Activated CD8-positive, alpha-beta memory T cell treated with anti-CD3 and anti-CD28 coated beads, Interleukin-2, amount 10 ng/mL, durations not matched to agents 7 days and 5 days (primary cell): ENCODE measurements at places on chromosomes 1 and 21. TPM values are rescaled to one million over a fixed set of nuclear protein-coding genes. Genes with fewer than 3 reads are reported as not detected.

DNA sequence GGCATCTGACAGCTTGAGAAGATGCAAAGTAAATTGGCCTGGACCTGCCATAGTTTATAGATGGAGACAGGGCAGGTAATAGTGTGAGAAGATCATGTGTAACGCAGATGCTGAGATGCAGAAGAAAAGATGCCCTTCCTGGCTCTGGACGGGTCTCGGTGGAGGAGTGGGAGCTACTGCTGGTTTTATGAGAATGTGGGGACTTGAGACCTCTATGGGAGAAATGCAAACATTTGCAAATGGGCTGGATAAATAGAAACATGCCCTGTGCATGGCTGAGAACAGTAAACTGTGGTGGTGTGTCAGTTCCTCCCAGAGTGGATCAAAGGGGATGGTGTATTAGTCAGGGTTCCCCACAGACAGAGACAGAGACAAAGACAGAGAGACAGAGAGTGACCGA is 21.9 kb downstream of the UBASH3A start:
- peak overlapping the region; percentile 52 for H3K4me3 ChIP-seq
- peak; percentile 61 for DNase-seq
- H3K27ac ChIP-seq = peak overlapping the region; percentile 93
- peaks cover 68% of the 10 kb centered on the region for H3K4me1 ChIP-seq

DNA sequence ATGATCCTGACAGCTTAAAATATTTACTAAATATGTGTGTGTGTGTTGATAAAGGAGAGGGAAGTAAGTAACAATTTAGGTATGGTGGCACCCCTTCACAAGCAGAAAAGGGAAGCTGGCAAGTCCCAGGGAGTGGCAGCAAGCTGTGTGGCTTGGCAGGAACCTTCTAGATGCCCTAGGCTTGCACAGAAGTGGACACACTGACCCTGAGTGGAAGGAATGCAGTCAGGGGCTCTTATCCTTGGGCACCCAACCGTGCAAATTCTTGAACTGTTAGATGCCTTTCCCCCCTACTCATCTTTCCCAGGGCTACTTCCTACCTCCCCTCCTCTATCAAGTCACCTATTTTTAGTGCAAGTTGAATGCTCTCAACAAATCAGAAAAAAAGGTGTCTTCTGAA is 18.9 kb downstream of the ACP6 start:
- no peaks in the 10 kb centered on the region for H3K27me3 ChIP-seq
- H3K4me3 ChIP-seq = no peak overlapping the region
- no peak overlapping the region for H3K27ac ChIP-seq
- H3K4me1 ChIP-seq = peaks cover 39% of the 10 kb centered on the region
- DNase-seq = no peak

DNA sequence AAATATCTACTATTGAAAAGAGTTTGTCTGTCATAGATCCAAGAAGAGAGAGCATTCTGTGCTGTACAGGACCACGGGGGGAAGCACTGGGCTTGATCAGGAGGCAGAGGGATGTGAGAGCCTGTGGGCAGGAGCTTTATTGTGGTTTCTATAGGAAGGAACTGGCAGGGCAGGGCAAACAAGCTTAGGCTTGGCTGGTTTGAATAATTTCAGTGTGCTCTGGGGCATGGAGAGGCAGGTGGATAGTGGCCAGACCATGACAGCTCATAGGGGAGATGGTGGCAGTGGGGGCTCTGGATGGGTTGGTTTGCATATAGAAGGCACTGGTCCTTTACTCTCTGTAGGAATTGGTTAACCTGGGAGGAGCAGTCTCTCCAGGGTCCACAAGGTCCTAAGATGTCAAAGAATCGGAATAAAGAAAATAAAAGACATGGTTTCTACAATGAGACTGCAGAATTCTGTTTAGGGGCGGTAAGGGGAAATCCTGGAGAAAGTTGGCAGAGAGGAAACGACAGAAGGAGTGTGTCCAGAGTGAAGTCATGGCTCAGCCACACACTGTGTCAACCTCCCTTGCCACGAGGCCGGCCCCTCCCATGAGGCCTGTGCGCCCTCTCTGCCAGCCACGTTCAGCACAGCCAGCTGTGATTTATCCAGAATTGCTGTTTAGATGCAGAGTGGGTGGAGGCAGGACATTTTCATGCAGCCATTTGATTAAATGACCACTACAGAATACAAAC is 81.7 kb upstream of the PGBD5 start:
- no peak overlapping the region for H3K4me3 ChIP-seq
- no peak overlapping the region for H3K27ac ChIP-seq
- H3K36me3 ChIP-seq = no peaks in the 10 kb centered on the region

DNA sequence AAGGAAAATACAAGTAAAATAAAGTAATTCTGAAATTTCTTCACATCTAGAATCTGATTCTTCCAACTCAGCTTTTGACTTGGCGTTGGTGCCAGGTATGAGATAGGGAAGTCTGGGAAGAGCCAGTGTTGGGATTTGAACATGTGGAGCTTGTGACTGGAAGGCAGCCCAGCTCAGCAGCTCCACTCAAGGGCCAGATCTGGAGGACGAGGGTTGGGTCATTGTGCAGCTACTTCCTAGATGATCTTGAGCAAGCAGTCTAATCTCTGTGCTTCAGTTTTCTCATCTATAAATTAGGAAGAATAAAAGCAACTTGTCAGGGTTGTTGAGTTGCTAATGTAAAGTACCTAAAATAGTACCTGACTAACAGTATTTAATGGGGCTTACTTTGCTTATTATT is 5.0 kb downstream of the ADARB1 start:
- peak overlapping the region; percentile 97 for H3K27ac ChIP-seq
- peaks cover 9% of the 10 kb centered on the region for H3K27me3 ChIP-seq
- peaks cover 84% of the 10 kb centered on the region for H3K4me1 ChIP-seq
- H3K4me3 ChIP-seq = peak overlapping the region; percentile 5
- DNase-seq = no peak
- H3K36me3 ChIP-seq = peaks cover 9% of the 10 kb centered on the region

DNA sequence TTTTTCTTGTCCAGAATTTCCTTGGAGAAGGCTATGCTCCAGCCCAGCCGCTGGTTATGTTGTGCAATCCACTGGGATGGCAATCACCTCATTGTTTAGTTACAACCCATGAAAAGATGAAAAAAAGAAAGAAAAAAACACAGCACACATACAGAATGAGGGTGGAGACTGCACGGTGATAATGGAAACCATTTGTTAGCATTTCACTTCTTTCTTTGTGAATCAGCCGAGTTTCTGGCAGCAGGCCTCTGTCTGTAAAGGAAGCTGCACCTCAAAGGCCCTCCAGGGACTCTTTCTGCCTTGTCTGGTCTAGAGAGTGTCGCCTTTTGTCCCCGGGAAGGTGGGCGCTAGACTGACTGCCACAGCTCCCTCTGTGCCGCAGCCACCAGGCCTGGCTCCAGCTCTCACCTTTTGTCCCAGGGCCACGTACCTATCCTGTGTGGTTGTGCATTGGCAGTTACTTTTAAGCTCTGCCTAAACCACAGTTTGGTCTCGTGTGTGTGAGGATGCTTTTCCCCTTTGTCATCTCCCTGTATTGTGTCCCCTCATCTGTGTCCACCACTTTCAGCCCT is 35.6 kb downstream of the NGF start:
- peaks cover 9% of the 10 kb centered on the region for H3K27me3 ChIP-seq
- H3K27ac ChIP-seq = no peak overlapping the region
- no peaks in the 10 kb centered on the region for H3K4me1 ChIP-seq
- DNase-seq = no peak
- no peak overlapping the region for H3K4me3 ChIP-seq

DNA sequence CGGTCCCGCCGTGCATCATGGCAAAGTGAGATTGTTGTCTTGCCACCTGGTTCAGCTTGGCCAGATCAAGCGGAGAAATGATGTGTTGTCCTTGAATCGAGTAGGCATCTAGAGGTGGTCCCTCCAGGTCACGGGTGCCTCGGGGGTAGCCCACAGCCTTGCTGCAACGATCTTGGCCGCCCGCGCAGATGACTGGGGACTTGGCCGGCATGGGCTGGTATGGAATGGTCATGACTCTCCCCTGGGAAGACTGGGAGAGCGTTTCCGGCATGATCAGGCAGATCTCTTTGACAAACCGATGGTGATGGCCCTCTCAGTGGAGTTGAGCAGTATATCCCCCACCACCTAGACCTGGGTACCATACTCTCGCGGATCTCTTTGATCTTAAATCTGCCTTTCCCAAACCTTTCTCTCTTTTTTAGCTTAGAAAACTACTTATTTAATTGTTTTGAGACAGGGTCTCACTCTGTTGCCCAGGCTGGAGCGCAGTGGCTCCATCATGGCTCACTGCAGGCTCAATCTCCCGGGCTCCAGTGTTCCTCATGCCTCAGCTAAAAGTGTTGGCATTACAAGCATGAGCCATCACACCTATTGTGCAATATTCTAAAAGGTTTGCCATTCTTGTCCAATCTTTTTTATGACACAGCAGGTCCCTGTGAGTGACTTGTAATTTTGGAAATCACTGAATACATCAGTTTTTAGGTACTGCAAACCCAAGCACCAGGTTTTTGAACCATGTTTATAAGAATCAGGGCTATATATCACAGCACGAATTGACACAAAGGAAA is 9.4 kb upstream of the ELAPOR1 start:
- no peak for DNase-seq
- H3K27ac ChIP-seq = no peak overlapping the region

- H3K4me3 ChIP-seq = no peak overlapping the region
- no peaks in the 10 kb centered on the region for H3K4me1 ChIP-seq
- no peak overlapping the region for H3K27ac ChIP-seq
- no peak for DNase-seq
- H3K36me3 ChIP-seq = no peaks in the 10 kb centered on the region
- H3K27me3 ChIP-seq = no peaks in the 10 kb centered on the region
Measured at GRCh38 chr1:56435434-56436262, 143.7 kb downstream of the PLPP3 start.

The CCDC30 gene
- 1.5 TPM for total RNA-seq

The BSND gene
- total RNA-seq = 0.12 TPM

The SH2D2A gene
- total RNA-seq = 205 TPM

The ERICH3 gene
- 0.23 TPM for total RNA-seq
